ENCODE measurements at places on chromosomes 1 and 21.

- H3K4me3 ChIP-seq, result no peak overlapping the region
- DNase-seq, result peak; percentile 51
- no peak overlapping the region for H3K27ac ChIP-seq
- H3K27me3 ChIP-seq, result no peaks in the 10 kb centered on the region
- peaks cover 17% of the 10 kb centered on the region for H3K4me1 ChIP-seq
Measured at GRCh38 chr1:172883844-172884243, 166.9 kb downstream of the TNFSF18 start.

DNA sequence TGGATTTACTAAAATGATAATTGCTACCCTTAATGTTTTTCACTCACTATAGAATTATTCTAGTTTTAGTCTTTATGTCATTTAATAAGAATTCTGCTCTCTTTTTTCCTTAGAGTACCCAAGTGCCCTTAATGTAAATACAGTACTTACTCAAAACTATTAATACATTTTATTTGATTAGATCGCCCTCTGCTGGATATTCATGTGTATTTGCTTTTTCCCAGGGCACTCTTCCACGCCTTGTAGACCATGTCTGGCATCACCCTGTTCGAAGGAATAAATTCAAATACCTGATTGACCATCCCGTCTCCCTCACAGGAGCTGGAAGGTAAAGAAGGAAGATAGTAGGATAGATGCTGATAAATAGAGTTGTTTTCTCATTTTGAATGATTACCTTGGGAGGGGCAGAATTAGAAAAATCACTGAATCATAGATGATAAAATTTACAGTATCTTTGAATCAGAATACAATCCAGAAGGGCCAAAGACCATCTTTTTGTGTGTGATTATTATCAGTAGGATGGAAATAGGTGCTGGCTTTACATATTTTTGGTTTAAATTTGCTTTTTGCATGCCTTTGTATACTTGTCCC, 4.1 kb downstream of the AXDND1 start:
- DNase-seq, result peak; percentile 37
- no peak overlapping the region for H3K4me3 ChIP-seq
- H3K36me3 ChIP-seq, result no peaks in the 10 kb centered on the region

GRCh38 chr1:150967936-150968335, 6.7 kb downstream of the CERS2 start:
- no peaks in the 10 kb centered on the region for H3K27me3 ChIP-seq
- H3K4me3 ChIP-seq, result no peak overlapping the region
- H3K36me3 ChIP-seq, result peaks cover 40% of the 10 kb centered on the region
- peaks cover 22% of the 10 kb centered on the region for H3K4me1 ChIP-seq

DNA sequence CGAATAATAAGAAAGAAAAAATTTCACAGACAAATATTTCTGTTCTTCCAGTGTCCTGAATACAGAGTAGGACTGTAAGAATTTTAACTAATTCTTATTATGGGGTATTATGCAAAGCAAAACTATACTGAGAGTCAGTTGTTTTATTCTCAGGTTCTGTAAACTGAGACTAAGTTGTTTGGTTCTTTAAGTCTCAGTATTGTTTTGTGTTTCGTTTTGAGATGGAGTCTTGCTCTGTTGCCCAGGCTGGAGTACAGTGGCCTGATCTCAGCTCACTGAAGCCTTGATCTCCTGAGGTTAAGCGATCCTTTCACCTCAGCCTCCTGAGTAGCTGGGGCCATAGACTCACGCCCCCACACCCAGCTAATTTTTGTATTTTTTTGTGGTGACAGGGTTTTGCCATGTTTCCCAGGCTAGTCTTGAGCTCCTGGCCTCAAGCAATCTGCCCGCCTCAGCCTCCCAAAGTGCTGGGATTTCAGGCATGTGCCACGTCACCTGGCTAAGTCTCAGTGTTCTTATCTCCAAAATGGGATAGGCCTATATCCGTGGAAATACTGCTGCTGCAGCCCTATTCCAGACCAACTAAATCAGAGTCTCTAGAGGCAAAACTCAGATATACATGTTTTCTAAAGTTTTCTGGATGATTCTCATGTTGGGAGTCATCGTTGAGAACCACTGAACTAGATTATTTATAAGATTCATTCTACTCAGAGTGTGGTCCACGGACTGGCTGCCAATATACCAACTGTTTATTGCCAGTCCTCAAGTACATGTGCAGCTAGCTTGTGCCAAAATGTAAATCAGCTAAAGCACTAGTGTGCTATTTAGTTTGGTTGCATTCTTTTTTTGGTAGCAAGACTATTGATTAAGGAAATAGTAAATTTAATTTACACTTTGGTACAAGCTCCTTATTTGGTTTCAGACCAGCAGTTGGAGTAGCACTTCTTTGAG, 116.6 kb downstream of the HS2ST1 start:
- no peaks in the 10 kb centered on the region for H3K27me3 ChIP-seq
- no peak for DNase-seq
- H3K27ac ChIP-seq, result no peak overlapping the region
- no peak overlapping the region for H3K4me3 ChIP-seq
- no peaks in the 10 kb centered on the region for H3K4me1 ChIP-seq

All from astrocyte (in vitro differentiated cells and primary cell).